ENCODE measurements at places on chromosomes 5 and 9.
A peak's percentile ranks its signal among the peaks of the same experiment; 100 is the strongest.

- H3K36me3 ChIP-seq: no peaks in the 10 kb centered on the region
- peak overlapping the region; percentile 71 for H3K27ac ChIP-seq
- H3K27me3 ChIP-seq: no peaks in the 10 kb centered on the region
- DNase-seq: peak; percentile 65
These were observed 60.1 kb downstream of the GTF3C4 start for GRCh38 chr9:132730054-132731033.

DNA sequence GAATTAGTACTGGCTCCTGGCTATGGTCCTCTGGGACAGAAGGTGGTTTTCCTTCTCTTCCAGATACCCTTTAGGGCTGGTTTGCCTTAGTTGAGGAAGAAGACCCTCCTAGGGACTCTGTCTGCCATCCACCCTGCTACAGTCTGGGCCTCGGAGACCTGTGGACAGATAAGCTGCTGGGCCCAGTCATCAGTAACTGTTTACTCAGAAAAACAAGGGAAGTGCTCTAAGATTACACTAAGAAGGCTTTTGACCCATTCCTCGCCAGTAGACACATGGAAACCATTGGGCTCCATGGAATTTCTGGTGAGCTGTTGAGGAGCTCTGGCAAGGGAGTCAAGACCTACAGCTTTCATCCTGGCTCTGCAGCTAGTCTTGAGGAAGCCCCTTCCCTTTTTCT is 31.2 kb downstream of the LARP1 start:
- no peak for DNase-seq
- no peak overlapping the region for H3K4me3 ChIP-seq

- no peak for DNase-seq
- no peak overlapping the region for H3K27ac ChIP-seq
- no peak overlapping the region for H3K4me3 ChIP-seq
- no peaks in the 10 kb centered on the region for H3K4me1 ChIP-seq
These were observed 115.1 kb downstream of the MAPKAP1 start for GRCh38 chr9:125591888-125592287.

DNA sequence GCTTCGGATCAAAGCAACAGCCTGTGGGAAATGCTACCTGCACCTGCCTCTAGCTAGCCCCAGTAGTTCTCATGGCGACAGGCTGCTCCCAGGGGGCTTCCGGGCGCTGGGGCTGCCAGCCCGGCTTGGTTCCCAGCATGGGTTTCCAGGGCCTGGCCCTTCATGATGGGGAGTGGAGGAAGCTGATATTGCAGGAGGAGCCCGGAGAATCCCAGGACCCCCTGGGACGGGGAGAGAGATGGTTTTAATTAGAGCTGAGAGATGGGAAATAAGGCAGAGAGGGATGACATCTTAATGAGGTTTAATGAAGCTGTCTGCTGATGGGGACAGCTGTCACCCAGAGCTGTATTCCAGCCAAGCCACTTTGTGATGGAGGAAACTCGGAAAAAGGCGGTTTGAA is 78.6 kb downstream of the CFAP77 start:
- no peak overlapping the region for H3K27ac ChIP-seq
- no peaks in the 10 kb centered on the region for H3K4me1 ChIP-seq
- no peaks in the 10 kb centered on the region for H3K27me3 ChIP-seq
- no peaks in the 10 kb centered on the region for H3K36me3 ChIP-seq

DNA sequence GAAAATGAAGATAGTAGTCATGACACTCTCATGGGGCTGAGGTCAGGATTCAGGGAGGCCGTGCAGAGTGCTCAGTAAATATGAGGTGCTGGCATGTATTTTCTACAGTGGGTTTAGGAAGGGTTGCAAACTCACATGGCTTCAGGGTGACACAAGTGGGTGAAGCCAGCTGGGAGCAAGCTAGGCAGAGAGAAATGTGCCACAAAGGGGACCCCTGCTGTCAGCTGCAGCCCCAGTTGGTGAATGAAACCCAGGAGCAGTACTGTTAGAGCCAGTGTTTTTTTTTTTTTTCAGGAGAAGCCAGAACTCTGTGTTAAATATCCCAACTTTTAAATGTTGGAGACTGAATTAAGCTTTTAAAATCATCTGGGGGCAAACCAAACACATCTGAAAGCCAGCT is 75.3 kb downstream of the INSYN2B start:
- H3K27ac ChIP-seq: no peak overlapping the region
- H3K4me1 ChIP-seq: no peaks in the 10 kb centered on the region
- no peak for DNase-seq
- H3K36me3 ChIP-seq: no peaks in the 10 kb centered on the region

GRCh38 chr5:143435210-143435657 is 31.7 kb upstream of the NR3C1 start:
- no peaks in the 10 kb centered on the region for H3K36me3 ChIP-seq
- H3K27me3 ChIP-seq: no peaks in the 10 kb centered on the region
- H3K4me1 ChIP-seq: no peaks in the 10 kb centered on the region
- no peak for DNase-seq
- peak overlapping the region; percentile 56 for H3K4me3 ChIP-seq
- peak overlapping the region; percentile 3 for H3K27ac ChIP-seq

GRCh38 chr5:133083901-133084300 is 32.1 kb downstream of the HSPA4 start:
- H3K27ac ChIP-seq: no peak overlapping the region
- no peaks in the 10 kb centered on the region for H3K36me3 ChIP-seq
- H3K27me3 ChIP-seq: no peaks in the 10 kb centered on the region
- DNase-seq: no peak
- H3K4me3 ChIP-seq: no peak overlapping the region

DNA sequence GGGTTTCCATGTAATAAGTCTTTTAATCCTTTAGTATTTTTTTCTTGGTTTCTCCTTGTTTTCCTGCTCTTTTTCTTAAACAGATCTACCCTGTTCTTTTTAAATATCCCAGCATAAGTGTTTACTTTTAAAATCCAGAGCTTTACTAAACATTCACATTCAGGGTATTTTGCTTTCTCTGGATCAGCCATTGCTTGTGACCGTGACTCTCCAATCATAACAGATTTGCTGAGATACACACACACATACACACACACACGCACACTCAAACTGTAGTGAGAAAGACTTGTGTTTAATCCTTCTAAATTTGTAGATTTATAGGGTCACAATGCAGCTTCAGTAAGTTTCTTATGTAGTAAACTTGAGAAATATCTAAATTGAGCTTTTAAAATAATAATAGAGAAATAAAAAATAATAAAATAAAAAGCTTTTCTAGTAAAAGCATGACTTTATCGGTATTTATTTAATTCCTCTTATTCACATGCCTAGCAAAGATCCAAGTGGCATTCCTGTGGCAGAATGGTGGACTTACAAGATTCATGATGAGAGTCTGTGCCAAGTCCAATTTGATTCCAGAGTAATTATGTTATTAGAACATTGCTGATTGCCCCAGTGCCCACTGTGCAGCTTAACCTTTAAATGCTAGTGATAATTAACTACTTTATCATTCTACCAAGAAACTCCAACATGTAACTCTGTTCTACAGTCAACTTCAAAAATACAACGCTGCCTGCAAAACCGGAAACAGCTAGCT is 129.0 kb downstream of the TLE4 start:
- DNase-seq: no peak
- no peak overlapping the region for H3K27ac ChIP-seq
- H3K4me3 ChIP-seq: no peak overlapping the region
- H3K4me1 ChIP-seq: no peaks in the 10 kb centered on the region

DNA sequence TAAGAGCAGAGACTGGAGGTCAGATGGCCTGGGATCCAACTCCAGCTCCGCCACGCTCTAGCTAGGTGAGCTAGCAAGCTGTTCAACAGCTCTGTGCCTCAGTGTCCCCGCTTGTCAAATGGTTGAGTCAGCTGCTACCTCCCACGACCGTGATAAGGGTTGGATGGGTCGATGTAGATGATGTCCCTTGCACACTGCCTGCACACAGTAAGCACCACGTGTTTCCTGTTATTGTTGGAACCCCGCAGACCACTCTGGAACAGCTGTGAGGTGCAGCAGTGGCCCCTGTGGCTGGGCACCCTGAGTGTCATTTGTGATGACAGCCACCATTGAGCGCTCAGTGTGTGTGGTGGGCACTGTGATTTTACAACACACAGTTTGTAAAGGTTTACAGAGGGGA is 54.0 kb upstream of the CTSL start:
- no peaks in the 10 kb centered on the region for H3K27me3 ChIP-seq
- no peak overlapping the region for H3K27ac ChIP-seq
- no peaks in the 10 kb centered on the region for H3K36me3 ChIP-seq
- DNase-seq: no peak

DNA sequence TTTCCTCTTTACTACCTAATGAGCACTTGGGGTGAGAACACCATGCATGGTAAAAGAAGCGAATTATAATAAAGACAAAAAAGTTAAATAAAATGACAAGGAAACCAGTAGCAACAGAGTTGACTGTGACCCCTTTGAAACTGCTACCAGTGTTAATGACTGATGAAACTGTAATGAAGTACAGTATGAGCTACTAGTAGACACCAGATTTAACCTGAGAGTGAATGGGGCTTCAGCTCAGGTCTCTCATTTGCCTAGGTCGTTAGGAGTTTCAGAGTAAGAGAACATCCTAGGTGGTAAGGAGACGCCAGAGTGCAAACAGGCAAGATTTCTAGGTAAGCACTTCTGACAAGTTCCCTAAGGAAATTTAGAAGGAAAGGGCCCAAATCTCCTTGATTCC is 346.4 kb downstream of the BNC2 start:
- no peaks in the 10 kb centered on the region for H3K27me3 ChIP-seq
- no peaks in the 10 kb centered on the region for H3K4me1 ChIP-seq
- H3K27ac ChIP-seq: no peak overlapping the region

DNA sequence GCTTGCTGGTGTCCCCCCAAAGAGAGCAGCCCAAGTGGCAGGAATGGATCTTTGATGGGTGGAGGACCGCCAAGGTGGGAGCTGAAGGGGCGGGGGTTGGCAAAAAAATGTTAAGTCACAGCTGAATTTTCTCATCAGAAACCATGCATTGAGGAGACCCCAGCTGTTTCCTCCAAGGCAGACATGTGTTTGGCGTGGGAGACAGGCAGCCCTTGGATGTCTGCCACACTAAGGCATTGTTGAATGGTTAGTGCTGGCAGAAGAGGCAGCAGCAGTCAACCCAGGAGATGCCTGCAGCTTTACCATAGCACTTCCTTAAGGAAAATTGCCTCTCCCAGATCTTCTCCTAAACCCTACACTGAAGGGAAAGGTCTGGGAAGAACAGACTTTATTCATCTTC is 394.9 kb upstream of the CD180 start:
- H3K36me3 ChIP-seq: no peaks in the 10 kb centered on the region
- no peaks in the 10 kb centered on the region for H3K27me3 ChIP-seq
- no peak overlapping the region for H3K27ac ChIP-seq
- no peak for DNase-seq

DNA sequence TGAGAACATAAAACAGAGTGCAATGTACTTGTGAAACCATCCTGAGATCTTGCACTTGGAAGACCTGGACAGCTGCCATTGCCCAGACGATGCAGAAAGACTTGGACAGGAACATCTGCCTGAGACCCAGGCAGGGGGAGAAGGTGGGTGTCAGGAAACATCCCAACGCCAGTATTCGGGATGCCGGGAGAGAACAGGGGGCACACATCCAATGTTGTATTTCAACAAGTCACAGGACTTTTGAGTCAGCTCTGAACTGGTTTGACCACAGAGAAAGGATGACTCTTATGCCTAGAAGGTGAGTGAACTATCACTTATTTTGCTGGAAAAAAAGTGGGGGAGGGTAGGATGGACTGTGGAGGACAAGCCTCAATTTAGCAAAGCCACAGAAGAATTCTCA is 124.6 kb downstream of the ROR2 start:
- DNase-seq: no peak
- no peaks in the 10 kb centered on the region for H3K36me3 ChIP-seq
- H3K27ac ChIP-seq: peak overlapping the region; percentile 92
- H3K27me3 ChIP-seq: no peaks in the 10 kb centered on the region
- no peak overlapping the region for H3K4me3 ChIP-seq
- no peaks in the 10 kb centered on the region for H3K4me1 ChIP-seq

DNA sequence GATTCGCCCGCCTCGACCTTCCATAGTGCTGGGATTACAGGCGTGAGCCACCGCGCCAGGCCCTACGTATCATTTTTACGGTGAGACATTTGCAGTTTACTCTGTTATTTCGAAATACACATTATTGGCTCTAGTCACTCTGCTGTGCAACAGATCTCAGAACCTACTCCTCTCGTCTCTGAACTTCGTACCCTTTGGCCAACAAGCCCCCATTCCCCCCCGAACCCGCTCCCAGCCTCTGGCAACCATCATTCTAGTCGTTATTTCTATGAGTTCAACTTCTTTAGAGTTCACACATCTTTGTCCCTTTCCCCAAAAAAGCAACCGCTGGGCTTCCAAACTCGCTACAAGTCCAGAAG is 735 bp downstream of the PTGR1 start:
- H3K27me3 ChIP-seq: no peaks in the 10 kb centered on the region
- H3K4me3 ChIP-seq: peak overlapping the region; percentile 90
- DNase-seq: peak; percentile 21
- H3K4me1 ChIP-seq: no peaks in the 10 kb centered on the region

- no peak for DNase-seq
- H3K36me3 ChIP-seq: no peaks in the 10 kb centered on the region
- H3K4me3 ChIP-seq: no peak overlapping the region
- H3K27me3 ChIP-seq: no peaks in the 10 kb centered on the region
- no peaks in the 10 kb centered on the region for H3K4me1 ChIP-seq
- no peak overlapping the region for H3K27ac ChIP-seq
These were observed 30.4 kb upstream of the TCF7 start for GRCh38 chr5:134084022-134084565.

DNA sequence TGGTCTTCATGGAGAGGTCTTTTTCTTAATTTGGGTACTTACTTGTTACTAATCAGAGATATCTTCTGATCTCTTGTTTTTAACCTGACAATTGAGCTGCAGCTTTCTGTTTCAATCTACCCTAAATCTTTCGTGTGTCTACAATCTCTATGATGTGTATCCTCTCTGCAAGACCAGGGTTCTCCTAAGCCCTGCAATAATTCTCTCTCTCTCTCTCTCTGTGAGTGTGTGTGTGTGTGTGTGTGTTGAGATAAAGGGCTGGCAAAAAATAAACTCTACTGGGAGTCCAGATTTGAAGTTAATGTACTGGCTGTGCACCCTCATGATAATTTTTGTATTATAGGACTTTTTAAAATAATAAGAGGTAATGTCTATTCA is 57.8 kb upstream of the FBXL7 start:
- no peaks in the 10 kb centered on the region for H3K27me3 ChIP-seq
- H3K36me3 ChIP-seq: no peaks in the 10 kb centered on the region
- H3K4me1 ChIP-seq: no peaks in the 10 kb centered on the region
- H3K4me3 ChIP-seq: no peak overlapping the region

GRCh38 chr5:6399980-6400910 is 21.9 kb upstream of the MED10 start:
- H3K4me3 ChIP-seq: no peak overlapping the region
- no peak overlapping the region for H3K27ac ChIP-seq
- DNase-seq: no peak

GRCh38 chr5:143453720-143454119 is 50.2 kb upstream of the NR3C1 start:
- no peaks in the 10 kb centered on the region for H3K36me3 ChIP-seq
- H3K27ac ChIP-seq: no peak overlapping the region
- H3K4me1 ChIP-seq: no peaks in the 10 kb centered on the region
- no peak for DNase-seq

DNA sequence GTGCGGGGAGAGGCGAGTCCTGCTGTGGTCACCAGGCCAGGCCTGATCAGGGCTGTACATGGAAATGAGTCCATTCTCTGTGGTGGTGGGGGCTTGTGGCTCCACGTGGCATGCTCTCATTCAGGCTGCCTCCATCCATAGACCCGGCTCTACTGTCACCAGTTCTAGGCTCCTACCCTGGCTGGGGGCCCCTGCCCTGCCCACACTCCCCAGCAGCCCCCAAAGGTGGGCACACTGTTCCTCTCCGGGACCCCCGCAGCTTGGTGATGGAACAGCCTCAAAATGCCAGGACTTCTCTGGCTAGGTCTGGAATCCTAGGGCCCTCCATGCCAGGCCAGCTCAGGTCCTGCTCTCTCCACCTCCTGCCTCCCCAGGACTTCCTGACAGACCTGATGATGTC is 111.7 kb downstream of the DAB2IP start:
- peaks cover 10% of the 10 kb centered on the region for H3K4me1 ChIP-seq
- DNase-seq: no peak
- peak overlapping the region; percentile 87 for H3K27ac ChIP-seq
- H3K27me3 ChIP-seq: no peaks in the 10 kb centered on the region
- no peak overlapping the region for H3K4me3 ChIP-seq
